DMS 273 treated with DMSO at 0.1 percent for 48 hours (cell line): ENCODE measurements at places on chromosomes 6 and 20.

- DNase-seq: no peak
These were observed 669 bp downstream of the PDCD2 start for GRCh38 chr6:170583756-170584180.

- no peak for DNase-seq
These were observed 34.1 kb downstream of the HLA-G start for GRCh38 chr6:29861521-29862255.

DNA sequence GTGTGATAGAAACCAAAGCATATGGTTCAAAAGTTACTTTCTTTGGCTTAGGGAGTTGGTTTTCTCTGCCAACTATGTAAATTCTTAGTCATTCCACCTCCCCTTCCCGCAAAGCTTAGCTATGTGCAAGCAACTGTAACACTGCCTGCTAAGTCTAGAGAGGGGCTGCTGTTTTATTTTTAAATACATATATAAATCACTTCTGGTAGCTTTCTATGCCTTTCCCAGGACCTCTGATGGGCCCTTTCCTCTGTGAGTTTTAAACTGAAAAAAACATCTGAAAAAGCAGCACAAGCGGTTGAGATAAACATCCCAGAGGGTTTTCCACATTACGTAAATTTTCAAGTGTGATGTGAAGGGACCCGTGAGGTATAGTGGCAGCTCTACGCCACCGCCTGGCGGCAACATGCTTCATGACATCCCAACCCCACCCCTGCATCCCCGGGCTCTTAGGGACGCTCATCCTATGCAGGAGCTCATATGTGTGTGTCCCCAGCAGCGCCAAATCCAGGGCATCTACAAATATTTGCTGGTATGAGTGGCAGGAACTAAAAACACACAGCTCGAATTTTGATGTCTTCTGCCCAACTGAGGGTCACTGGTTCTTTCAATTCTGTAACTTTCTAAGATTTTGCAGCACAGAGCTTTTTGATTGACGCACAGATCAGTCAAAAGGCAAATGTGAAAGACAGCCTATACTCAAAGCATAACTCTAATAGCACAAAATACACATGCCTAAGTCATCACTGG lies 12.7 kb downstream of the SAYSD1 start:
- no peak for DNase-seq

DNA sequence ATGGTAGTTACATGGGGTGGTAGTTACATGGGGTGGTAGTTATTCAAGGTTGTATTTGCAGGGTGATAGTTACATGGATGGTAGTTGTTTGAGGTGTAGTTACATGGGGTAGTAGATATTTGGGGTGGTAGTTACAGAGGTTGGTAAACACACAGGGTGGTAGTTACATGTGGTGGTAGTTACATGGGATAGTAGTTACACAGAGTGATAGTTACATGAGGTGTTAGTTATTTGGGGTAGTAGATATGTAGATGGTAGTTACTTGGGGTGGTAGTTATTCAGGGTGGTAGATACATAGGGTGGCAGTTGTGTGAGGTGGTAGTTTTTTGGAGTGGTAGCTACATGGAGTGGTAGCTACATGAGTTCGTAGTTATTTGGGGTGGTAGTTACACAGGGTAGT lies 221.3 kb upstream of the CST7 start:
- no peak for DNase-seq

- no peak for DNase-seq
These were observed 366.5 kb downstream of the PLCB1 start for GRCh38 chr20:8498571-8498970.
